PC-9 (cell line): ENCODE measurements at places on chromosomes 6 and 20. TPM values are rescaled to one million over a fixed set of nuclear protein-coding genes. Genes with fewer than 3 reads are reported as not detected.
A peak's percentile ranks its signal among the peaks of the same experiment; 100 is the strongest.

GRCh38 chr6:149108038-149108748, 209.3 kb upstream of the TAB2 start:
- no peak for DNase-seq

DNA sequence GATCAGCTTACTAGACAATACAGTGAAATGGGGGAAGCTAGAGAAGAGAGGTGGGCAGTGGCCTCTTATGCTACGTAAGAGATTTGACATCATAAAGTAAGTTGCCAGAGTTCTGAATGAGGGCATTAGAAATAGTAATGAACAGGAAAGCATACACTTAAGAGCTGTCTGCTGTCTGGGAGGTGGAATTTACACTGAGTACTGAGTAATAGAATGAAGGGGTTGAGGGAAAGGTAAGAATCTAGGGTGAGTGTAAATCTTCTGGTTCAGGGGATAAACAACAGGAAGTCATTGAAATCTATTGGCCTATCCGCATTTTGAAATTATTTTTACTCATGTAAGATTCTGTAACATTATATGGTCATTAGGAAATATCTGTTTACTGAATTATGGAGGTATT, 35.8 kb downstream of the HLA-DMB start:
- DNase-seq: no peak

- DNase-seq: no peak
These were observed 298.1 kb upstream of the TCF21 start for GRCh38 chr6:133590814-133591213.

- DNase-seq: no peak
These were observed 253.7 kb downstream of the TMEM242 start for GRCh38 chr6:157069585-157069984.

DNA sequence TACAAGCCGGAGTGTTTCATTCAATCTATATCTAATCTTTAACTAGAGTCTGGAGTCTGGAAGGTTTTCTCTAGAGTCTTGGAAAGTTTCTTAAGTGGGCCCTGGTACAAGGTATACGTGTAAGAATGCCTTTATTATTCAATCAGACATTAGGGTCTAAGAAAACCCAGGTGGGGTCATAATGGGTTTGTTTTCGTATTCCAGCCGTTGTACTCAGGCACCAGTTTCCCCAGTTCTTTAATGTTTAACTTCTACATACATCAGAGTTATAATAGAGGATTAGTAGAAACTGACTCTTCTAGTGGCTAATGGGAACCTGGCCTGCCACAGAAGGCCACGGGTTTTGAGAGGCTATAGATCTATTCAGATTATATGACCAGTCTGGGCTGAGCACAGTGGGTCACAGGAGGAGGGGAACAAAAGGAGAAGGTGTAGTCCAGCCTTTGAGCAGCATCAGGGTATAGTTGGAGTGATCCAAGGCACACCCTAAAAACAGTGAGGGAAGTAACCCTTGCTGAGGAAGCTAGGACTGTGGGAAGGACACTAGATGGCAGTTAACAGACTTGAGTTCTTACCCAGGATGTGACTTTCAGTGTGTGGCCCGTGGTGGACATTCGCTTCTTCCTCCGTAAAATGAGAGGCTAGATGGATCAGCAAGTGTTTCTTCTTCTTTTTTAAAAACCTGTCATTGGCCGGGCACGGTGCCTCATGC, 15.5 kb downstream of the FAM83B start:
- no peak for DNase-seq

- peak; percentile 96 for DNase-seq
These were observed 136.7 kb downstream of the HFE start for GRCh38 chr6:26223650-26224546.

Gene C6orf15
- 21.1 and 21.6 TPM in 2 replicates for total RNA-seq

Gene ARMH2
- not detected in 2 replicates for total RNA-seq

GRCh38 chr6:13425943-13426931, 61.2 kb downstream of the GFOD1 start:
- DNase-seq: peak; percentile 48

DNA sequence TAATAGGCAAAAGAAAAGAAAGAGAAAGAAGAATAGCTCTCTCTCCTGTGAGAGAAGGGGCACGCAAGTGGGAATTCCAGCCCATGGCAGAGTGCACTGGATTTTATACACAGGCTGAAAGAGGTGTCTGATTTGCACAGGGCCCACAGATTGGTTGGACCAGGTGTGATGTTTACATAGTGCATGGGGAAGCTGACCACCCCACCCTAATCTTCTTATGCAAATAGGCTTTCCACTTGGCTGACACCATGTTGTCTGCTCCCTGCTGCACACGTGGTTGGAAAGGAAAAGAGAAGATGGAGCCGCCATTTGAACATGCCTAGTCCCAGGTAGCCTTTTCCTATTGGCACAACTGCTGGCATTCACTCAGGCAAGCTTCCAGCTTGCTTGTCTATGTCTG, 20.2 kb downstream of the MICA start:
- no peak for DNase-seq

DNA sequence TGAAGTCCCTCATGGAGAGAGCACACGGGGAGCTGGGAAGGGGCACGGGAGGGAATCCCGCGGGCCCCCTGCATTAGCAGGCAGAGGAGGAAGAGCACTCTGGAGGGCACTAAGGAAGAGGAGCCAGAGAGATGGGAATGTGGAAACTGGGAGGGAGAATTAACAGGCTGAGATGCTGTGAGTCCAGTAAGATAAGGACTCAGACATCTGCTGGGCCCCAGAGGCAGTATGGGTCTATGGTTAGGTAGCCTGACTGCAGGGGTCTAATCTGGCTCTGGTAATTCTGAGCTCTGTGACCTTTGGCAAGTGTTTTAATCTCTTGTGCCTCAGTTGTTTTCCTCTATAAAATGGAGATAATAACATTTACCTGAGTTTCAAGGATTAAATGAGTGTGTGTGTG, 15.7 kb upstream of the SRSF3 start:
- no peak for DNase-seq

GRCh38 chr6:84050408-84050807, 16.8 kb downstream of the MRAP2 start:
- no peak for DNase-seq

DNA sequence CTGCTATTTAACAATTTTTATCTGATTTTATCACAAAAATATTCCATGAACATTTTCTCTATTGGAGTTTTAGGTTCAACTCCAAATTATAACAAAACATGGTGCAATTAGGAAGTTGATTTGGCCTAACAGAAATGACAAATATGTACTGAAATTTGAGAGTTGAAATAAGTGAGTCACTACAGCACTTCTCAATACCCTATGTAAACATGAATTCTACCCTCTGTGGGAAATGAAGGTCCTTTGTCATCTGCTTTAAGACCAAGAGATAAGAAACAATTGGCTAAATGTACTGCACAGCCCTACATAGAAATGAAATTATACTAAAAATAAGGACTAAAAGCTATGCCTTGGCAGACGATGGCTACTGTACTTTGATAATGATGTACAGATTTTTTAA, 86.2 kb upstream of the BEND6 start:
- DNase-seq: peak; percentile 90

DNA sequence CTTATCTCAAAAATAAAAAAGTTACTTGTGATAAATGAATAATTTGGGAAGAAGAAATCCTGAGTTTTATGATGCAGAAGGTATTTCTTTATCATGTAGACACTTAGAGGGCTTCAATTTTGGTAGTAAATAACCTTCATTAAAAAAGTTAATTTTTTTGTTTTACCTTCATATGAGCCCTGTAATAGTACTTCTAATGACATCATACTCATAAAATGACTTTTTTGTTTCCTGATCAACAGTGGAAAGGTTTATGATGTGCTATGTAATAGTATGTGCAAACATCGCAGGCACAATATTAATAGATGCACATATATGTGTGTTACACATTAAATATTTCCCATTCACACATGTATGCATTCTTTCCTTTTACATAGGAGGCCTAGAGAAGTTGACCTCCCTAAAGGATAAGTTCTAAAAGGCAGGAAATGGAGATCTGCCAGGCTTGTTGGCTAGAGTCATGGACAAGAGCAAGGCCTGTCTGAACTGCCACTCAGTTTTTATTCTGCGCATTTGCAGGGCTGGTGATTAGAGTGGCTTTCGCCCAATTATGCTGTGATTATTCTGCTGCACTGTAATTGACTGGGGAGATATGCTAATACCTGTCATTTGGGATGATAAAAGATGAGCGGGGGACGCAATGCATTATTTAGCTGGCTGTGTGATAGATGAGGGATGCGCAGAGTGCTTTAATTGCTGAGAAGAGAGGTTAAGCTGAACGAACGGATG, 272.6 kb downstream of the TMEM242 start:
- no peak for DNase-seq

DNA sequence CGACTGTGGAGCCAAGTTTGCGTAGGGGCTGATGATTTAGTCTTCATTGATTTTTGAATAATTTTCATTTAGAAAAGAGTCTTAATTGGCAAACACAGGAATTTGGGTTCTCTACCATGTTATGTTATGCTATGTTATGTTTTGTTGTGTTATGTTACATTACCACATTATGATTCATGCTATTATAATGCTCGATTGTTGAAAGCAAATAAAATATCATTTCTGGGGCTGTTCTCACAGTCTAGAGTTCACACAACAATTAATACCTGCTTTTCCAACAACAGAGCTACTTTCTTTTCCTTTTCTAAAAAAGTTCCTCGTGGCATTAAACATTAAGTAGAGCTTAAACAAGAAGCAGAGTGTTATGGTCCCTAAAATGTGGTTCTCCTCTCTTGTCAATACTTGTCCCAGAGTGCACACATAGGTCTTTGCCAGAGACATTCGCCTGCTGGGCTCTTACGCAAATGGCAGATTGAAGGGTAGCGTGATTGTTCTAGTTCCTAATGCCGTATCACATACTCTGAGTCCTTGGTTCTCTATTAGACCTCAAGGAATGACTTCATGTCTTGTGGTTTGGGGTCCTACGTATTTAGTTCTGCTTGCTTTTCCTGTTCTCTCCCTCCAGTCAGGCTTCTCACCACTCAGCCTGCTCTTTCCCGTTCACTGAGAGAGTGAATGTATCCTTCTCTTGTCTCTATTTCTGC, 370.3 kb downstream of the CD109 start:
- no peak for DNase-seq

DNA sequence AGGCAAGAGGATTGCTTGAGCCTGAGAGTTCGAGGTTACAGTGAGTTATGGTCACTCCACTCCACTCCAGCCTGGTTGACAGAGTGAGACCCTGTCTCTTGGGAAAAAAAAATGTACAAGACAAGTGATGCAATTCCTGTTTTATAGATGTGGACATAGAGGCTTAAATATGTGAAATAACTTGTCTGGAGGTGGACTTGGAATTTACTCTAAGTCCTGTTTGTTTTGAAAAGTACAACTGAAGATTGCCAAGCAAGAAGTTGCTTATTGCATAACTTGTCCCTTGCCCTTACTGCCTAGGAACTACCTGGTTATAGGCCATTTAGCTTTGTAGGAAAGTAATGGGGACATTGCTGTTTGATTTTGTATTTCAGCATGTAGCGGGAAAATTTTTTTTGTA, 26.0 kb upstream of the ADIG start:
- peak; percentile 42 for DNase-seq

Gene CNBD2
- 6.2 and 7.3 TPM in 2 replicates for total RNA-seq

- no peak for DNase-seq
These were observed 152.8 kb upstream of the RIPOR2 start for GRCh38 chr6:25088513-25088912.

DNA sequence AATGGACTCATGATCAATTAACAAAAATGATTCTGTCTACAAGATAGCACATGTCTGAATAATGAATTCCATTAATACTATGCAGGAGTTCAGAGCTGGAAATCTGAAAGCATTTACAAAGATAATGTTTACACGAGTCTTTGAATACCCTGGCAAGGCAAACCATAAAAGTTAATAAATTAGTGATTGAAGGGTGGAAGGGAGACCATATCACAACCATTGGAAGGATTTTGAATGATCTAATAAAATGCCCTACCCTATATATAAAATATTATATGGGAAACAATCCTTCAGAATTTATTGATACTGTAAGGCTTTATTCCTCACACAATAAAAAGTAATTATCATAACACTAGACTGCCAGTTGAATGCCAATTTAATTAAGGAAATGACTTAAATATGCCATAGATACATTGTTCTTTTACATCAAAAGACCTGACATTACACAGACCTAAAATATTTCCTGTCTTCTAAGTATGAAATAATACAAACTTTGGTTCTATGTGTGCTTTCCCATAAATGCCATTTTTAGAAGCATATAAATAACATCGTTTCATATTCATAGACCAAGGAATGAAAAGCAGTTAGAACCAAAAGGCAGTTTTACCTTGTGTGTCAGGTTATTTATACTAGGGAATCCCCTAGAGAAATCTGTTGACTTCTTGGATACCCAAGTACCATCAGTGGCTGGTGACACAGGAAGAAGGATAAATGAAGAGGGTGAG, 249.2 kb upstream of the MARCKS start:
- DNase-seq: no peak

Gene CDH26
- 0.68 and 1.1 TPM in 2 replicates for total RNA-seq

GRCh38 chr6:147384029-147384428, 124.5 kb upstream of the SAMD5 start:
- DNase-seq: no peak

Gene KCNK5
- total RNA-seq: 11.9 and 14.3 TPM in 2 replicates

Gene FAM162B
- not detected in 2 replicates for total RNA-seq

- DNase-seq: no peak
These were observed 319.2 kb upstream of the PLN start for GRCh38 chr6:118228886-118229285.

DNA sequence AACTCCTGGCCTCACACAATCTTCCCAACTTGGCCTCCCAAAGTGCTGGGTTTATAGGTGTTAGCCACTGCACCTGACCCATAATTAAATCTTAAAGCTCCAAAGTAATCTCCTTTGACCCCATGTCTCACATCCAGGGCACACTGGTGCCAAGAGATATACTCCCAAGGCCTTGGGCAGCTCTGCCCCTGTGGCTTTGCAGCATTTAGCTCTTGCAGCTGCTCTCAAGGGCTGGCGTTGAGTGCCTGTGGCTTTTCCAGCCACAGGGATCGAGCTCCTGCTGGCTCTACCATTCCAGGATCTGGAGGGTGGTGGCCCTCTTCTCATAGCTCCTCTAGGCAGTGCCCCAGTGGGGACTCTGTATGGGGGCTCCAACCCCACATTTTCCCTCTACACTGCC, 49.3 kb upstream of the CD2AP start:
- DNase-seq: no peak

DNA sequence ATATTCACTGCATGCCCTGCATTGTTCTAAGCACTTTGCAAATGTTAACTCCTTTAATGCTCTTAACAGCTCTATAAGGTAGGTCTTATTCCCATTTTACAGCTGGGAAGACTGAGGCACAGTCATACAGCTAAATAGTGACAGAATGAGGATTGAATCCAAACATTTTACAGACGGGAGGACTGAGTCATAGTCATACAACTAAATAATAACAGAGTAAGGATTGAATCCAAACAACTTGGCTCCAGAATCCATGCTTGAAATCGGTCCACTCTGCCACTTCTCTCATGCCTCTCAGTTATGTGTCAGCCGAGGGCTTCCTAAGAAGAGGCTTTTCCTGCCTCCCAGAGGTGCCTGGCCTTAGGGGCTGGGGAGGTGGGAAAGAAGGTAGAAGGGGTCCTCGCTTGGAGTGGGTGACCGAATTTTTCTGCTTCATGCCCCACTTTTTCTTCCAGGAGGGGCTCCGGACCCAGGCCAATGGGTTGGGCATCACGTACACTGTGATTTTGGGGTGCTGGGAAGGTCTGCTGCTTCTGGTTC, 137.4 kb upstream of the RNF24 start:
- no peak for DNase-seq
